ENCODE measurements at places on chromosomes 4 and X.

- no peak for DNase-seq
Observed at GRCh38 chr4:187921946-187922623, 73.5 kb upstream of the ZFP42 start.

GRCh38 chr4:189409158-189409557 lies 531.5 kb upstream of the FRG1 start:
- DNase-seq, result no peak

- no peak for DNase-seq
Observed at GRCh38 chrX:105634180-105634579, 188.2 kb upstream of the NRK start.

GRCh38 chrX:110920991-110921390 lies 125.4 kb upstream of the CHRDL1 start:
- no peak for DNase-seq

DNA sequence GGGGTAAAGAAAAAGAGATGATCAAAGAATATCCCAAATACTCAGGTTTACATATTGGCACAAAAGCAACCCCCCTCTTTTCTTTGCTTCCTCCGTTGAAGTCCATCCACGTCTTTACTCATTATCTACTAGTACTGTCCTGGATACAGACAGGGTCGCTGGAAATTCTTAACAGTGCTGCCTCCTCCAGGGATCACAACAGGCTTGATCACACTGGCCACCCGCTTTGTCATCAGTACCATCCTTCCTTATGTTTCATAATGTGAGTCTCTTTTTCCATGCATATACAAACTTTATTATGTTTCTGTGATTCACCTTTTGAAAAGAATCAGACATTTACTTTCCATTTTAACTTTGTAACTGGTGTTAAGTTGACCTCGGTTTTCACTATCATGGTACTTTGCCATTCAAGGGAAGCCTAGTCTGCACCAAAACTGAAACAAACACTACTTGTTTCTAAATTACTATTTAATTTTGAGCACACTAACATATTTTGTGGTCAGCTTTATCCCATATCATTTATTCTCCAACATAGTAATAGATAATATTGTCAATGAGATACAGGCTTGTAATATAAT lies 387.5 kb upstream of the PPP1R2C start:
- no peak for DNase-seq

- peak; percentile 58 for DNase-seq
Observed at GRCh38 chrX:103774070-103774642, 2.5 kb upstream of the PLP1 start.

DNA sequence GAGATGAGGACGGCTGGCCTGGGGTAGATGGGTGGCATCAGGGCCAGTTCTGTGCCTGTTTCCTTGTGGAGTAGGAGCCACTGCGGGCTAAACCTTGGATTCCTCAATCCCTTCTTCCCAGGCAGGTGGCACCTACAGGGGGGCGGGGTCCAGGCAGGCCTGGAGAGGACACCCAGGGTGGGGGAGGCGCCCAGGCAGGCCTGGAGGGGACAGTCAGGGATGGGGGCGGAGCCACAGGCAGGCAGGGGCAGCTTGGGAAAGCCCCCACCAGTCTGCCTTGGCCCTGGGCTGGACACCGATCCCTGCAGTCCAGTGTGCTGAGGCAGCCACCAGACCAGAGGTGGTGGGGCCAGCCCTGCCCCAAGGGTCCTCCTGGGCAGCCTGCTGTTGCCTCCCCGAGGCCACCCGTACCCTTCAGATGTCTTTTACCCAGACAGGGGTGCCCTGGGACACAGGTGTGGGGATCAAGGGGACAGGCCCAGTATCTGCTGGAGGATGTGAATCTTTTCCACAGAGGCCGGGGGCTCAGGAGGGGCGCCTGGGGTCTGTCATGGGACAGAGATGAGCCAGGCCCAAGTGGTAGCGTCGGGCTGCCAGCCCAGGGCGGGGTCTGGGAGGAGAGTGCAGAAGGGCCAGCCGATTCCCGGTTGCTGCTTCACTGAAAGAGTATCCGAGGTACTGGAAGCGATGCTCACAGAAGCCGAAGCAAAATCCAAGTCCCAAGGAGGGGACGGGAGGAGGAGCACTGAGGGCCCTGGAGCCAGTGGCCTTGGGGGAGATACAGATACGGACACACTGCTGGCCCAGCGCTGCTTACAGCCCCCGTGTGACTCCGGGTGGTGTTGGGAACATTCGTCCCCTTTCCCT lies 34.5 kb downstream of the LRPAP1 start:
- no peak for DNase-seq

DNA sequence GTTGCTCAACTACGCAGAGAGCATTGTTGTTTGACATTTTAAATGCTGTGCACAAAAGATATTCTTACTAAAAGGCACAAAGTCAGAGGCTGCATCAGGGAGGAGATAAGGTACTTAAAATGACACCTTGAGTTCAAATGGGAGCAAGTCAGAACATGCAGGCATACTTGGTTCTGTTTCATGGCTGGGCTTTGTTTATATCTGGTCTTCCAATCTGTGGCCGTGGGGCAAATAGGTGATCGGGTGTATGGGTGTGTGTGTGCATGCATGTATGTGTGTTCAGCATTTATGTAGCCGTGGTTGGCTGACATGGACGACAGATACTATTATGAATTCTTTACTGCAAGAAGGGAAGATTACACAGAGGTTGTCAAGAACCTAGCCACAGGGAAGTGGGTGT lies 106.1 kb downstream of the RASL11B start:
- DNase-seq, result peak; percentile 60

DNA sequence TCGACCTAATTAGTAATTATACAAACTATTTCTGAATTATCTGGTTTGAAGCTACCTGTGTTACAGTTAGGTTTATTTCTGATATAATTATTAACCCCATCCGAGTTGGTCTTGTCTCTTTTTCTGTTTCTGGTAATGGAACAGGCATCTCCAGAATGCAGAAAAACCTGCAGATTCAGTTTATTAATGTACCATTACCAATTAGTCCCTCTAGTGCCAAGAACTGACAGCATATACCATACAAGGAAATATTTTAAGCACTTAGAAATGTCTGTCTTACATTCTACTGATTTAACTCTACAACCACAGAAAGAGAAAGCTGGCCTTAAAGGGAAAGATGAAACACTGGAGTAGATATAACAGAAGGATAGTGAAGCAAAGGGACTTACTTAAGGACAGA lies 570.6 kb downstream of the CENPC start:
- peak; percentile 67 for DNase-seq

DNA sequence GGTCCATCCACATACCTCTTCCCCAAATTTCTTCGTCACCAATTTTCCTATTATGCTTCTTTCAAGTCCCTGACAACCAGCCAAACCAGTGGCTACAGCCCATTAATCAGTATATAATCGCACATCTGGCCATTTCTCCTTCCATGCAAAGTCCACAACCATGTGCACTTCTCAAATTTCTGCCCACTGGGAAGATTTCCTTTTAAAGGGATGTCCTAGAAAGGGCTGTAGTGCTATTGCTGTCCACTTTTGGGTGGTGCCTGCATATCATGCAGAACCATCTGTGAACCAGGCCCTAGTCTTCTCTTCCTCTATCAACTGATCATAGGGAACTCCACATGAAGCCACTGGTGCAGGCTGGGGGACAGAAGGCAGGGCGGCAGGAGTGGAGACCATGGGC lies 55.2 kb upstream of the MID1IP1 start:
- no peak for DNase-seq

DNA sequence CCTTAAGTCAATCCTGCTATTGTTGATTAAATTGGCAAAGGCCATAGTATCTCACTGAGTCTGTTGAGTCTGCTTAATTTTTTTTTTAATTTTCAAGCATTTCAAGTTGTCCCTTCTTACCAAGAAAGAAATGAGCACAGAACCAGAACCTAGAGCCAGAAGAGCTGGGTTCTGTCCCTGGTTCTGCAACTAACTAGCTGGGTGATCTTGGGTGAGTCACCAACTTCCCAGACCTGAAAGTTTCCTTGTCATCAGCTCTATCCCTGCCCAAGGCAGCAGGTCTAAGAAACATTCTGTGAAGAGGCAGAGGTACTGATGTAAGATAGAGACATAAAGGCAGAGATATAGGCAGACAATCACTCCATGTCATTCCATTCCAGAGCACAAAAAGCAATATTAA lies 17.3 kb downstream of the TEC start:
- peak; percentile 72 for DNase-seq

DNA sequence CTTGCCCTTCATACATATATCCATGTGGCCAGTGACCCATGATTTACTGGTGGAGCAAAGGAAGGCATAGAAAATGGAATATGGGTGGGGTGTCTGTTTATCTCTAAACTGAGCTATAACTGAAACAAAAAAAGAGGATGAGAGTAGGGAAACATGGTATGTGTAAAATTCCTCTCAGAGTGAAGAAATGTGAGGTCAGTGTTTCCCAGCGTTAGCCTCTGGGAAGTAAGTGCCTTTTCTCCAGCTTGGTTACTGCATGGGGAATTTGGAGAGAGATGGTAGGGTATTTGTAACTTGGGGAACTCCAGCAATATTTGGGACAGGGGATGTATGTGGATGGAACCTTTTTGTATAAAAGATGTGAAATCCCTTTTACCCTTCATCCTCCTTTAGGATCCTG lies 89.4 kb downstream of the AFF1 start:
- no peak for DNase-seq

DNA sequence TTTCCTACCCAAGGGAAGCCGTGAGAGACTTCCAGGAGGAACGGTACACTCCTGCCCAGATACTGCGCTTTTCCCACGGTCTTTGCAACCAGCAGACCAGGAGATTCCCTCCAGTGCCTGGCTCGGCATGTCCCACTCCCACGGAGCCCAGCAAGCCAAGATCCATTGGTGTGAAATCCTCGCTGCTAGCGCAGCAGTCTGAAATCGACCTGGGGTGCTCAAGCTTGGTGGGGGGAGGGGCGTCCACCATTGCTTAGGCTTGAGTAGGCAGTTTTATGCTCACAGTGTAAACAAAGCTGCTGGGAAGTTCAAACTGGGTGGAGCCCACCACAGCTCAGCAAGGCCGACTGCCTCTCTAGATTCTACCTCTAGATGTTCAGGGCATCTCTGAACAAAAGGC lies 284.8 kb upstream of the FGF13 start:
- no peak for DNase-seq

DNA sequence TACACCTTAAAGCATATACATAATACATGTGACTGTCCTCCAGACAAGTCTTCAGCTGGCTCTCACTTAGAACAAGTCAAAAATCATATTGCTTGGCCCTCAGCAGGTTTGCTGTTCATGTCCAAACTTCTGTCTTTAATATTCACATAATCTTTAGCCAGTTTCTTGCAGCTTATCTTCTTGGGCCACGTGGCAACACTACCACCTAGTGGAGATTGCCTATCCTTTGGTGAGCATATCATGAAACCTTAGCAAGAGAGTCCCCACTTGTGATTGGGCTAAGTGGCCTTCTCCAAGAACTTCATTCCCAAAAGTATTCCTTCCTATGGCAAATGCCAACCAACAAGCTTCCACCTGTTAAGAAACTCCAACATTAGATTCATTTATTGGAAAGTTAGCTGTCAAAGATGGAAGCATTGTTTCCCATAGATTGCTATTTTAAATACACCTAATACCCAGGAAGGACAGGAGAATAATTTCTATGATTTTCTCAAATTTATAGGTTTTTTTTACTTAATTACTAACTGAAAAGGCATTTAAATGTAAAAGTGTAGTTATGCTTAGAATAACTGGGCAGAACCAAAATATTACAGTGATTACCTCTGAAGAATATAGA lies 231.9 kb upstream of the INTU start:
- peak; percentile 85 for DNase-seq

GRCh38 chrX:38803243-38803587 lies 2.0 kb downstream of the MID1IP1 start:
- DNase-seq, result peak; percentile 7

- no peak for DNase-seq
Observed at GRCh38 chr4:143728166-143728565, 27.7 kb upstream of the FREM3 start.

DNA sequence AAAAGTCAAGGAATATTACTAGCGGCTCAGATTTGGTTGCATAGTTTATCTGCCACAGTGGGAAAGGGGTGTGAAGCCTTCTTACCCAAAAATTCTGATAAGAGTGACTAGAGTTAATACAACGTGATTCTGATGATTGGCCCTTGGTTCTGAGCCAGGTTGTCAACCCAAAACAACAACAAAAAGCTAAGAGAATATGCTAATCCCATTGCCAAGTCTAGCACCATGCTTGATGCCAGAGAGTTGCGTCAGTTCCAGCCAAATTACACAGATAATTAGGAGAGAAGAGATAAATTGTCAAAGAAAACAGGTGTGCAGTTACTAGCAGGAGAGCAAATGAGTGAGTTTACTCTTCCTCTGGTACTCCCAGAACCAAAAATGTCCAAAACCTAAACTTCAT lies 287.4 kb upstream of the AGA start:
- DNase-seq, result no peak

DNA sequence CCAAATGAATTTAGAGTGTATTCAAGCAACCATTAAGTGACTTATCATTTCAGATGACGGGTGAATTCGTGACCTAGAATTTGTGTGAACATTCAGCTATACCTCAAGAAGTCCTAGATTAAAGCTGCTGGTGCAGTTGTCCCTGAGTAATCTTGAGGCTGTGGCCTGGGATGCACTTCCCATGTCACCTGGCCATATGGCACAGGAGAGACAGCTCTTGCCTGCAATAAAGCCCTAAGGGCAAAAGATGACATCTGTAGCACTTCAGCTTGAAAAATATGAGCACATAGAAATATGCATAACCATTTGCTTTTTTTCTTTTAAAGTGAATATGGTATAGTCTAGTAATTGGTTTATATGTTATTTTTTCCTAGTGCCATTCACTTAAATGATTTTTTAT lies 125.8 kb downstream of the FHDC1 start:
- DNase-seq, result no peak

DNA sequence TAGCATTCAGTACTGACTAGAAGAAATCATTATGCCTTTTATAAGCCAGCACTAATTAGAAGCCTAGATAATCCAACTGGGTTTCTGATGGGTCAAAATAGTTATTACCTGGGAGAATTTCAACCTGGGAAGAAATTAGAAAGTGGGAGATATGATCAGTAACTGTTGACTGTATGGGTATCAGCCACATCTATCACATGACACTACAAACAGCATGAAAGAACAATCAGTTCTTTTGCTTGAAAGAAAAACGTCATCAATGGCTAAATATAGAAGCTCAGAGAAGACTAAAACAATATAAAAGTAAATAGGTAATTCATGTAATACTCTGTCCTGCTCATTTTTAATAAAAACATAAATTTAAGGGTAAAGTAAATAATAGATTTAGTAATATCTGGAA lies 145.1 kb downstream of the CAMK2D start:
- DNase-seq, result no peak

Data from epithelial cell of esophagus (primary cell).